GM23248 (cell line): ENCODE measurements at places on chromosomes 12 and 14. TPM values are rescaled to one million over a fixed set of nuclear protein-coding genes. Genes with fewer than 3 reads are reported as not detected.
A peak's percentile ranks its signal among the peaks of the same experiment; 100 is the strongest.

- H3K36me3 ChIP-seq: no peaks in the 10 kb centered on the region
- DNase-seq: no peak
- no peaks in the 10 kb centered on the region for H3K27me3 ChIP-seq
- H3K4me1 ChIP-seq: peaks cover 12% of the 10 kb centered on the region
- no peak overlapping the region for H3K27ac ChIP-seq
Observed at GRCh38 chr14:31275731-31276130, 68.1 kb upstream of the HECTD1 start.

- DNase-seq: peak; percentile 34
- H3K4me3 ChIP-seq: no peak overlapping the region
- no peaks in the 10 kb centered on the region for H3K4me1 ChIP-seq
- no peaks in the 10 kb centered on the region for H3K36me3 ChIP-seq
Observed at GRCh38 chr12:1859643-1860042, 39.3 kb downstream of the LRTM2 start.

- DNase-seq: no peak
Observed at GRCh38 chr12:79873201-79873600, 61.7 kb downstream of the PPP1R12A start.

The GDF3 gene
- not detected in 2 replicates for polyA plus RNA-seq

GRCh38 chr12:51972849-51973273 lies 21.4 kb downstream of the ACVR1B start:
- DNase-seq: peak; percentile 88
- H3K36me3 ChIP-seq: no peaks in the 10 kb centered on the region
- H3K4me1 ChIP-seq: peaks cover 72% of the 10 kb centered on the region

DNA sequence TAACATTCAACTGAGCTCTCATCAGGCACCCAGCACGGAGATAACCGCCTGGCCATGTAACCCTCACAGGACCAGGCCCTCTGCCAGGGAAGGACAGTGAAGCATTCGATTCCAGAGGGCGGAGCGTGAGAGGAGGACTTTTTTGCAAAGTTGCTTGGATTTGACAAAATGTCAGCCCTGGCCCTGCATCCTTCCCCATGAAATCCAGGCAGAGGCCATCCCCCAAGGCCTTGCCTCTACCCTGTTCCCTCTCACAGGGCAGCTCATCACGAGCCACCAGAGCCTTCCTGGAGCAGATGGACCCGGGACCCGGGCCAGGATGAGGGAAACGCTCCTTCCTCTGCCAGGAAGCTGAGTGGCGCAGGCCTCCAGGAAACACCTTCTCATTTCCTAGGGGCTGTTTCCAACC lies 17.0 kb downstream of the CAMKK2 start:
- no peaks in the 10 kb centered on the region for H3K27me3 ChIP-seq
- 0 out of 2 replicates have a peak, but pooled peaks cover 3% of the 10 kb centered on the region for H3K36me3 ChIP-seq
- peak; percentile 82 for DNase-seq
- H3K27ac ChIP-seq: peak overlapping the region; percentile 90
- H3K4me1 ChIP-seq: peaks cover 31% of the 10 kb centered on the region

The NRIP2 gene
- polyA plus RNA-seq: 0.24 and 0.46 TPM in 2 replicates

- H3K4me3 ChIP-seq: no peak overlapping the region
- no peaks in the 10 kb centered on the region for H3K27me3 ChIP-seq
- no peak overlapping the region for H3K27ac ChIP-seq
- peaks cover 20% of the 10 kb centered on the region for H3K4me1 ChIP-seq
- DNase-seq: no peak
- no peaks in the 10 kb centered on the region for H3K36me3 ChIP-seq
Observed at GRCh38 chr12:7073946-7074345, 13.4 kb downstream of the C1S start.

The LRRC10 gene
- polyA plus RNA-seq: not detected in 2 replicates

DNA sequence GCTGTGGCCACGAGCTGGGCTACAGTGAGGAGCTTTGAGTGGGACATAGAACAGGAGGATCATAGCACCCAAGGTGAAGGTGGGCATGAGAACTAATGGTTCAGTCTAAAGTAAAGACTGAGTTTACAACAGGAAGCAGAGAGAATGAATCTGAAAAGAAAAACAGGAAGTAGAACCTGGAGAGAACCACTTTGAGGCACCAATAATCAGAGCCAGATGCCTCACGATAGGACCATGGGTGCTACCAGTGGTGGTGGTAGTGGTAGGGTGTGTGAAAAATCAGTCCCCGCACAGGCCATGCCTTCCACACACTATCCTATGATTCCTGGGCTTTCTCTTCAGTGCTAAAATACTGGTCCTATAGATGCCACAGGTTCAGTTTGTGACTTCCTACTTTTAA lies 293.6 kb downstream of the AKAP6 start:
- DNase-seq: no peak
- H3K4me3 ChIP-seq: no peak overlapping the region
- no peaks in the 10 kb centered on the region for H3K27me3 ChIP-seq
- H3K36me3 ChIP-seq: no peaks in the 10 kb centered on the region
- H3K4me1 ChIP-seq: peaks cover 36% of the 10 kb centered on the region
- H3K27ac ChIP-seq: no peak overlapping the region
